ENCODE measurements at places on chromosomes 6 and 20.

GRCh38 chr6:156131221-156131903 is 645.8 kb upstream of the ARID1B start:
- DNase-seq = peak; percentile 25

DNA sequence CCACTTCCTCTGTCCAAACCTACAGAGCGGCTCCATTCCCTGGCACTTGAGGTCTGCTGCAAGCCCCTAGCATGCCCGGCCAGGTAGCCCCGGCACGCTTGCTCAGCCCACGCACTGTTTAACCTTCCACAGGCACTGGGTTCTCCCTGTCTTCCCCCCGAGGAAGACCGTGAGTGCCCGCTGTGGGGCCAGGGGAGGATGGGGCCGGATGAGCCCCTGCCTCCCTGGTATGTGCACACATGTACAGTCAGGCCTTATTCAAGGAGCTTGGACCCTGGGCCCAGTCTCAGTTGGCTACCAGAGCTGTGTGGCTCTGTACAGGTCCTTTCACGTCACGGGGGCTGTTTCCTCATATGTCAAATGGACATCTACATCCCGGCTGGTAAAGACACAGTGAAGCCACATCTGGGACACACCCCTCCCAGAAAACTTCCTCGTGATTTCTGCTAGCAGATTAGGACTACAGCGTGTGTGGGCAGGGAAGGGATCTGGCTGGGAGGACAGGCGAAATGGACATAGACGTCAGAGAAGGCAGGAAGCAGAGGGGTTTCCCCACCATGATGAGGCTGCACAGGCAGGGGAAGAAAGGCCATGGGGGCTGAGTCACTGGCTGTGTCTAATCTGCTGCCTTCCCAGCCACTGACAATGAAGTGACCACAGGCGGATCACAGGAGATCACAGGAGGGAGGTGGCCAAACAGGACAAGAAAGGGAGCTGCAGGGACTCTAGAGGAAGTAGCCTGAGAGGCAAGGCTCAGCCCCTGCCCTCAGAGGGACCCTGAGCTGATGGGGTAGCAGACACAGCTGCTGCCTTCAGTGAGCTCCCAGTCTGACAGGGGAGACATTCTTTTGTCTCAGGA is 62.9 kb downstream of the MRPL14 start:
- DNase-seq = no peak

DNA sequence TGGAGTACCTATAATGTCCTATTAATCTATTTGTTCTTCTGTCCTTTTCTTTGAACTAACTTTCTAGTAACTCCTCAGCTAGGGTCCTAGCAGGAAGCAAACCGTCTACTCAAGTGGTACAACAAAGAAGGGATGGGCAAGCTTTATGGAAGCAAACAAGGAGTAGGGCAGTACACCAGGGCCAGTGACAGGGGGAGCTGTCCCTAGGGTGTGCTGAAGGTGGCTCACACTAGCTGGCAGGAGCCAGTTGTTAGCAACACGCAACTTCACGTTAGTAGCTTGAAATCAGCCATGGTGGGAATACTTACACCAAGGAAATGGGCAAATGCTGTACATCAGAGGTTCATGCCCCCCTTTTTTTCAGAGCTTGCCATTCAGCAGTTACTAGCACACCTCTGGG is 74.0 kb upstream of the EYA2 start:
- DNase-seq = no peak

DNA sequence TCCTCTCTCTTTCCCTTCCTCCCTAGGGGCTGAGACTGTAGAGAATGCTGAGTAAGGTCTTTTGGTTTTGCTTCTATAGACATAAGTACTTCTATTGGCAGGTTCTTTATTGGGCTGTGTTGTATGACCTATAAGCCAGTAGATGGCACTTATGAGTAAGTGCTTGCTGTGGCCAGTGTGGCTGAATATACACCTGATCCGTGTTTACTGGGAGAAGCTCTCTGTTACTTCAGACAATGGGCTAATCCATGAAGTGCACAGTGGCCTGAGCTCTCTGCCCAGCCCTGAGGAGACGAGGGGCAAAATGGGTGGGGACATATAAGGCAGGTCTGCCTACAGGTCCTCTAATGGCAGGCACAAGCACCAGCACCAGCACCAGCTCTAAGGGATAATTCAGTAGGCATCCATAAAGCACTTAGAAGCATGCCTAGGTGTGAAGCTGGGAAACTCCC is 610.3 kb downstream of the RNF144B start:
- DNase-seq = no peak

GRCh38 chr20:3987296-3987695 is 28.1 kb downstream of the RNF24 start:
- DNase-seq = no peak

DNA sequence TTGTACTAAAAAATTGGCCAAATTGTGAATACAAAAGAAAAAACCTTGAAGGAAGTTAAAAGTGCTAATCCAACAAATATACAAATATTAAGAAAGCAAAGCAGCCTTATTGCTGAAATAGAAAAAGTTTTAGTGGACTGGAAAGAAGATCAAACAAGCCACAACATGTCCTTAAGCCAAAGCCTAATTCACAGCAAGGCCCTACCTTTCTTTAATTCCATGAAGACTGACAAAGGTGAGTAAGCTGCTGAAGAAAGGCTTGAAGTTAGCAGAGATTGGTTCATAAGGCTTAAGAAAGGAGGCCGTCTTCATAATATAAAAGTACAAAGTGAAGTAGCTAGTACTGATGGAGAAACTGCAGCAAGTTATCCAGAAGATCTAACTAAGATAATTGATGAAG is 53.5 kb downstream of the TINAG start:
- no peak for DNase-seq

GRCh38 chr6:15952231-15953151 is 176.4 kb upstream of the MYLIP start:
- DNase-seq = no peak

DNA sequence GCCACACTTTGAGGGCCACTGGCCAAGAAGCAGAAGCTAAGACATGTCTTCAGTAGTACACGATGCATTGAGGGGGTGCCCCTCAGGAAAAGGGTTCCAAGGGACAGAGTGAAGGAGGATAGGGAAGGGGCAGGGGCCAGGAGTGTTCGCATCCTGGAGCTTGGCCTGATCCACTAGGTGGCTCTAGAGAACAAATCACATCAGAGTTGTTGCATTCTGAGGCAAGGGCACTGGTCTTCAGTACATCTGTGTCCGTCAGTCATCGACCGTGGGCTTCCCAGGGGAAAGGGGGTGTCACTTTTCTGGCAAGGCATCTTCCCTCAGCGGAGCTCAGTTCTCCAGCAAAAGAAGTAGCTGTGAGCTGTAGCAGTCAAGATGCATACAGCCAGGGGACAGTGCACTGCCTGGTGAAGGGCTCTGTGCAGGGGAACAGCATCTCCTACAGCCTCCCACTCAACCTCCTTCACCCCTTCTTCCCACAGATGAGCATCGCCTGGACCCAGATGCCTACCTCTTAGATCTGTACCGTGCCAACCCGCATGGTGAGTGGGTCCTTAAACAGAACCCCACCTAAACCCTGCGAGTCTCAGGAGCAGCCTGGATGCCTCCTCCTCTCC is 47.8 kb downstream of the ARHGAP40 start:
- DNase-seq = no peak

GRCh38 chr6:117276778-117277316 is 11.5 kb downstream of the VGLL2 start:
- no peak for DNase-seq

- no peak for DNase-seq
Measured at GRCh38 chr6:658244-658643, 1.3 kb upstream of the HUS1B start.

GRCh38 chr20:58128635-58129625 is 99.5 kb downstream of the ANKRD60 start:
- no peak for DNase-seq

GRCh38 chr6:93749191-93749590 is 329.8 kb upstream of the EPHA7 start:
- DNase-seq = no peak

GRCh38 chr20:1934156-1934555 is 38.9 kb downstream of the SIRPA start:
- no peak for DNase-seq

- no peak for DNase-seq
Measured at GRCh38 chr6:138597336-138597735, 98.0 kb upstream of the NHSL1 start.

GRCh38 chr6:89887452-89888137 is 6.7 kb upstream of the GJA10 start:
- DNase-seq = no peak

- DNase-seq = no peak
Measured at GRCh38 chr20:49865559-49865958, 49.8 kb downstream of the SPATA2 start.

- DNase-seq = no peak
Measured at GRCh38 chr6:16725145-16725864, 36.0 kb downstream of the ATXN1 start.

DNA sequence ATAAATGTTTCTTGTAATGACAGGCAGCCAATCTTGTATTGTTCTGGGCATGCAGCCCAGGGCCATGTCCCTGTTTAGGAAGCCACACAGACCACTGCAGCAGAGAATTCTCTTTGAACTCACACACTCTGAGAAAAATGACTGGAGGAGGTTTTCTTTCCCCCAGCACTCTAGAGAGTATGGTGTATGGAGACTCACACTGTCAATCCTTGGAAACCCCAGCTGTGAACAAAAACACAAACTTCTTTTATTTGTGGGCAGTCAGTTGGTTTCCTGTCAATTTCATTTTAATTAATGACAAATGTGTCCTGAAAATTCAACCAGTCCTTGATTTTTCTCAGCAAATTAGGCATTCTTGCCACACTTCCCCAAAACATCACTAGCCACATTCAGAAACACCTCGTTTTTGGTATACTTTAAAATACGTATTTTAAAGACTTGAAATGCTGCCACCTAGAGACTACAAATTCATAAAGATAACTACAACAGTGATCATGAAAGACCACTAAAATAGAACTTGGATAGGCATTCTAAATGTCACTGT is 52.9 kb upstream of the UFL1 start:
- no peak for DNase-seq

- DNase-seq = no peak
Measured at GRCh38 chr6:19535351-19535750, 301.8 kb upstream of the ID4 start.

- DNase-seq = no peak
Measured at GRCh38 chr6:94956910-94957309, 620.4 kb upstream of the MANEA start.

DNA sequence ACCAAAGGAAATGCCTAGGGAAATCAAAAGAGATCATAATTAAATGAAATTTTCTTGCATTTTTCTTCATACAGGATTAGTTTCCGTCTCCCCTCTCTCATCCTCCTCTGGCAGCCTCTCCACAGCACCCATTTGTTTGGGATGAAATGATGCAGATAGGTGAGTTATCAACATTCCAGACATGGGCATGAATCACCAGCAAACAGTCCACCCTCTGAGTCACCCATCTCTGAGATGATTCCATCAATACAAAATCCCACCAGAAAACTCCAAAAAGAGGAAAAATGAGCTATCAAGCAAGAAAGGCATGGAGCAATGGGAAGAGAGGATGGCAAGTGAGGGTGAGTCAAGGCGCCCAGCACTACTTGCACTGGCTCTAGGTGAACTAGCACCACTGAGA is 11.4 kb downstream of the MC3R start:
- no peak for DNase-seq

GRCh38 chr20:57618091-57618763 is 2.0 kb downstream of the ZBP1 start:
- DNase-seq = no peak

GRCh38 chr6:146950351-146950835 is 253.8 kb upstream of the STXBP5 start:
- no peak for DNase-seq

DNA sequence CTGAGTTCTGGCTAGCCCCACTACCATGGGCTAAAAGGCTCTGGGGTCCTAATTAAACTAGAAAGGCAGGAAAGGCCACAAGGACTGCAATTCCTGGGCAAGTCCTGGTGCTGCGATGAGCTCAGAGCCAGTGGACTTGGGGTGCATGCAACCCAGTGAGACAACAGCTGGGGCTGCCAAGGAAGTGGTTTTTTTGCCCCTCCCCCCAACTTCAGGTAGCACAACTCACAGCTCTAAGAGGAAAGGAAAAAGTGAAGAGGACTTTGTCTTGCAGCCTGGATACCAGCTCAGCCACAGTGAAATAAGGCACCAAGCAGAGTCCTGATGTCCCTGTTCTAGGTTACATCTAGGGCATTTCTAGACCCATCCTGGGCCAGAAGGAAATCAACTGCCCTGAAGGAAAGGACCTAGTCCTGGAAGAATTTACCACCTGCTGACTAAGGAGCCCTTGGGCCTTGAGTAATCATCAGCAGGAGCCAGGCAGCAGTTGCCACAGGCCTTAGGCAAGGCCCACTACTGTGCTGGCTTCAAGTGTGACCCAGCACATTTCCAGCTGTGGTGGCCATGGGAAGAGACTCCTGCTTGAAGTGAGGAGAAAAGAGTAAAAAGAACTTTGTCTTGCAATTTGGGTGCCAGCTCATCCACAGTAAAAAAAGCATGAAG is 358.4 kb downstream of the BTBD3 start:
- no peak for DNase-seq

GRCh38 chr20:25196786-25197120 is 1.2 kb downstream of the ENTPD6 start:
- DNase-seq = no peak

- DNase-seq = no peak
Measured at GRCh38 chr20:62979876-62980373, 26.8 kb downstream of the BHLHE23 start.

DNA sequence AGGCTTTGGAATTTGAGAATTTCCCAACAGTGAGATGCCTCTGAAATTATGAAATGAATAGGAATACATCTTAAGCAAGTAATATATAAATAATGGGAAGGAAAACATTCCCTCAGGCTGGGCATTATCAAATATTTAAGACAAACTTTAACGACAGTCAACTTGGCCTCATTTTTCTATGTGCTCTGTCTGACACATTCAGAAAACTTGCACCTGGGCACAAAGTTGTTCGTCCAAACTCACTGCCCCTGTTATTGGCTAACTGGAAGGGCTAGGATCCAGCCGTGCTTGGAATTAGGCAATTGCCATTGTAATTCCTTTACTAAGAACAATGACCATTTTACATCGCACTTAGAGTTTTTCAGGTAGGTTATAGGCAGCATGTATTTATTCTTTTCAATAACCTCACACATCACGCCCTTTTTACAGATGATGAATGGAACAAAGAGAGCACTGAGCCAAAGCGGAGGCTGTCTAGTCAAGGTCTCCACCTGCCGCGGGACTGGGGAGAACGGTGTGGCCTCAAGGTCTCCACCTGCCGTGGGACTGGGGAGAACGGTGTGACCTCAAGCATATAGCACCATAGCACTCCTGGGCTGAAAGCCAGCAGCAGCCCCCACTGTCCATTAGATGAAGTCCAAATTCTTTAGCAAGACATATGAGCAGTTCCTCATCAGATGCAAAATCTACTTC is 40.7 kb upstream of the FOXQ1 start:
- DNase-seq = no peak

DNA sequence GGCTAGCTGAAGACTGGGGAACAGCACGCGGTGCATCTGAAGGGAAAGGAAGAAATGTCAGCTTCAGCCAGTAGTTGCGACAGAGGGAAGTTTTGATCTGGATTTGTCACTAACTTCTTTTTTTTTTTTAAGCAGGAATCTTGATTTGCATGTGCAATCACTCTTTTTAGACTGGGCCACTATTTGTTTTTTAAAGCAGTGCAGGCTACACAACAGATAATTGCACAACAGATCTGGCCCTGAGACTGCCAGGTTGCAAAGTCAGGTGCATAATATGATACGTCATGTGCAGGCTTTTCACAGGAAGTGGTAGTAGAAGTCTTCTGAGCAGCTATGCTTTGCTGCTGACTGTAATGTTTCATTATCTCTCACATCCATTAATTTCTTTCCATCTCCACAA is 13.5 kb downstream of the PFDN4 start:
- DNase-seq = no peak
